Posterior cingulate gyrus (tissue), 11 donors: ENCODE measurements at places on chromosomes 13 and 19.

DNA sequence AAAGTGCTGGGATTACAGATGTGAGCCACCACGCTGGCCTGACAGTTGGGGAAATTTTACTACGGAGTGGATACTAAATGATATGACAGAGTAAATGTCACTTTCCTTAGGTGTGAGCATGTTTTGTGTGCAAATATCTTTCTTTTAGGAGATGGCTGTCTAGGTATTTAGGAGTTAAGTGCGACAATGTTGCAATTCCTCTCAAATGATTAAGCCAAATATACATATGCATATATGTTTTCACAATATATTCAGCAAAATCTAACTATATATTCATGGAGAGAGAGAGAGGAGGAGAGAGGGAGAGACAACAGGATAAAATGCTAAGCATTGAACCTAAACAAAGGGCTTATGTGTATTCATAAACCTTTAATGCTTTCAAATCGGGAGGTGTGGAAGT lies 5.4 kb upstream of the SERTAD3 start:
- no peak for DNase-seq

- DNase-seq = peak; percentile 42
Measured at GRCh38 chr19:42092350-42092749, 16.4 kb downstream of the ZNF574 start.

- DNase-seq = no peak
Measured at GRCh38 chr19:39416152-39417120, 4.0 kb downstream of the PLEKHG2 start.

DNA sequence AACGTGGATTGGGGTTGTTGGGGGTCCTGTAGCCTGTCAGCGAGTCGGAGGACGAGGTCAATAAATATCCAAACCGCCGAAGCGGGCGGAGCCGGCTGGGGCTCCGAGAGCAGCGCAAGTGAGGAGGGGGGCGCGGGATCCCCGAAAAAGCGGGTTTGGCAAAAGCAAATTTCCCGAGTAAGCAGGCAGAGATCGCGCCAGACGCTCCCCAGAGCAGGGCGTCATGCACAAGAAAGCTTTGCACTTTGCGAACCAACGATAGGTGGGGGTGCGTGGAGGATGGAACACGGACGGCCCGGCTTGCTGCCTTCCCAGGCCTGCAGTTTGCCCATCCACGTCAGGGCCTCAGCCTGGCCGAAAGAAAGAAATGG lies 754 bp upstream of the SIX5 start:
- DNase-seq = peak; percentile 92

GRCh38 chr13:47112205-47112902 lies 215.5 kb upstream of the HTR2A start:
- no peak for DNase-seq

DNA sequence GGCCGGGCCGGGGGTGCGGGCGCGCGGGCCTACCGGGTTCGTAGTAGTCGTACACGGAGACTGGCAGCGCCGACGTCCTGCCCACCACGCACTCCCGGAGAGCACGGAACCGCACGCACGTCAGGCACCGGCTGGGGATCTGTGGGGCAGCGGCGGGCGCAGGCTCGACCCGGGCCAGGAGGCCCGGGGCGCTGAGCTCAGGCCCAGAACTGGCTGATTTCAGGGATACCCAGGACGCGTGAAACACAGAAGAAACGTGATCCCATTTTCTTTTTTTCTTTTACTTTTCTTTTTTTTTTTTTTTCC lies 9.0 kb downstream of the F2RL3 start:
- DNase-seq = no peak

- DNase-seq = no peak
Measured at GRCh38 chr13:39347926-39348901, 254.8 kb downstream of the LHFPL6 start.
